ENCODE measurements at places on chromosomes 7 and 10.

- DNase-seq: no peak
These were observed 123.3 kb upstream of the CDK1 start for GRCh38 chr10:60654813-60655464.

GRCh38 chr7:128425850-128426249 is 16.1 kb upstream of the IMPDH1 start:
- DNase-seq: peak; percentile 73

GRCh38 chr10:31975157-31975765 is 46.6 kb upstream of the ARHGAP12 start:
- no peak for DNase-seq

DNA sequence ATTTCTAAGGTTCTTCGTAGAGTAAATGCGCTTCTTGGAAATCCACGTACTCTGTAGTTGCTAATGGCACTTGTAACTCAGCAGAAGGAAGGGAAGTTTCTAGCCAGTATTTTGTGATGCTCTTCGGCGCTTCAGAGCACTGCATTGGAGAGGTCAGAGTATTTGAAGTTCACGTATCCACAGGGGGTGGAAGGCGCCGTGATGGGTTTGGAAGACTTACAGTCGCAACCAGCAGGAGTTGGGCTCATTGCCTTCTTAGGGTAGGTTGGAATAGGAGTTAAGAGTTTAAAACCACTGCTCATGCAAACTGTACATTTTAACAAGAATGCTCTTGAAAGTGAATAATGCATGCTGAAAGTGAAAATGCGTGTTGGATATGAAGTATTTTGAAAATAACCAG is 49.1 kb downstream of the SHH start:
- DNase-seq: no peak

- DNase-seq: no peak
These were observed 10.7 kb downstream of the ATOH7 start for GRCh38 chr10:68221196-68221595.

- DNase-seq: no peak
These were observed 14.8 kb downstream of the C7orf33 start for GRCh38 chr7:148605350-148605749.

DNA sequence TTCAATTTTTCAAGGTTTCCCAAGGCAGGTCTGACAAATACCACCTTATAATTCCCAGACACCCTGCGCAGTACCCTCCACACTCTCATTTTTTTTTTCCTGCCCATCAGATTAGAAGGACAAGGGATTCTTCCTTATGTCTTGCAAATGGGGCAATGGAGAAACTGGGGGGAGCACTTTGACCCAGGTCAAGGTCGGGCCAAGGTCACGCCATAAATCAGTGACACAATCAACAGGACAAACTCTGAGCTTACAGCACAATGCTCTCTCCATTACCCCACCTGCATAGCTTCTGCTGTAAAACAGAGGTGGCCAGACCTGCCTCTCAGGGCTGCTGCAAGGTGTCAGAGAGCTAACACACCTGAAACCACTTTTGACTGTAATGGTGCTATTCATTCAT is 254.4 kb upstream of the ZMIZ1 start:
- no peak for DNase-seq

- no peak for DNase-seq
These were observed 193.8 kb downstream of the EBF3 start for GRCh38 chr10:129770286-129770685.
